Mesendoderm (in vitro differentiated cells): ENCODE measurements at places on chromosomes 11 and 22.

- no peaks in the 10 kb centered on the region for H3K4me1 ChIP-seq
- peaks cover 1% of the 10 kb centered on the region for H3K36me3 ChIP-seq
- H3K27ac ChIP-seq = no peak overlapping the region
- H3K4me3 ChIP-seq = no peak overlapping the region
- no peak for DNase-seq
Observed at GRCh38 chr22:38250643-38251340, 22.0 kb downstream of the TMEM184B start.

GRCh38 chr11:121890377-121890776 is 225.6 kb downstream of the BLID start:
- H3K27ac ChIP-seq = no peak overlapping the region
- no peak for DNase-seq
- H3K4me1 ChIP-seq = no peaks in the 10 kb centered on the region
- H3K27me3 ChIP-seq = no peaks in the 10 kb centered on the region
- no peaks in the 10 kb centered on the region for H3K36me3 ChIP-seq

- no peak overlapping the region for H3K27ac ChIP-seq
- no peaks in the 10 kb centered on the region for H3K36me3 ChIP-seq
- H3K4me3 ChIP-seq = no peak overlapping the region
- H3K27me3 ChIP-seq = no peaks in the 10 kb centered on the region
Observed at GRCh38 chr11:105110688-105111030, 28.9 kb downstream of the CARD18 start.

DNA sequence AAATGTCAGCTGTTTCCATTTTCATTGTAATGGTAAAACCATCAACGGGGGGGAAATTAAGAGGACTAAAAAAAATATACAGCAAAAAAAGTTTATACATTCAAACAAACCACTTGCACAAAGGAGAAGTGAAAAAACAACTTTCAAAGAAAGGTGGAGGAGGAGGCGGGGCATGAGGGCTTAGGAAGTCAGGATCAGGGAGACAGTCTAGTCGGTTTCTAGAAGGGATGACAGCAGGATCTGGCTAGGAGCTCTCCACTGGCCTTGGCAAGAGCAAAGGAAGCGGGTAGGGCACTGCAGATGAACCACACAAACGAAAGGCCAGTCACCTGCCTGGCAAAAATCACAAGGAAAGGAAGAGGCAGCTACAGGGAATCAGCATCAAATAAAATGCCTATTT is 31.0 kb downstream of the NAP1L4 start:
- no peak overlapping the region for H3K27ac ChIP-seq
- H3K27me3 ChIP-seq = no peaks in the 10 kb centered on the region
- no peak for DNase-seq

DNA sequence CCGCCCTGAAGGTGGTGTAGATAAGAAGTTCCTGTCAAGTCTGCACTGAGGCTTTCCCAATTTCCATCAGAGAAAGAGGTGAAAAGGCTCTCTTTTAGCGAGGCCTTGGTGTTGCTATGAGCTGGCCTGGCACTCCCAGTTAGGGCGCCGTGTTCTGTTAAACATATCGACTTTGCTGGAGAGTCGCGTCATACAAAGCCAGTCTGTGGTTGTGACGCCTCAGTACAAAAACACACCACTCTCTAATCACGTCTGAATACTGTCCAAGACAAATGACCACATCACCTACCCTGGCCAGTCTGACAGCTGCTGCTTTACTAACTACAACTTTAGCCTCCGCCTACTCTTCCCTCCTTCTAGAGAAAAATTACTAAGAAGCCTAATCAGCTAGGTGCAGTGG is 8.0 kb upstream of the TOLLIP start:
- no peak for DNase-seq
- H3K27ac ChIP-seq = no peak overlapping the region
- H3K36me3 ChIP-seq = no peaks in the 10 kb centered on the region
- H3K4me1 ChIP-seq = no peaks in the 10 kb centered on the region
- H3K4me3 ChIP-seq = no peak overlapping the region
- H3K27me3 ChIP-seq = no peaks in the 10 kb centered on the region

- H3K36me3 ChIP-seq = no peaks in the 10 kb centered on the region
- no peaks in the 10 kb centered on the region for H3K27me3 ChIP-seq
- no peak overlapping the region for H3K4me3 ChIP-seq
- no peak for DNase-seq
- H3K4me1 ChIP-seq = no peaks in the 10 kb centered on the region
- no peak overlapping the region for H3K27ac ChIP-seq
Observed at GRCh38 chr11:94106716-94107115, 21.9 kb upstream of the PANX1 start.
